ENCODE measurements at places on chromosomes 16 and 17. TPM values are rescaled to one million over a fixed set of nuclear protein-coding genes. Genes with fewer than 3 reads are reported as not detected.

DNA sequence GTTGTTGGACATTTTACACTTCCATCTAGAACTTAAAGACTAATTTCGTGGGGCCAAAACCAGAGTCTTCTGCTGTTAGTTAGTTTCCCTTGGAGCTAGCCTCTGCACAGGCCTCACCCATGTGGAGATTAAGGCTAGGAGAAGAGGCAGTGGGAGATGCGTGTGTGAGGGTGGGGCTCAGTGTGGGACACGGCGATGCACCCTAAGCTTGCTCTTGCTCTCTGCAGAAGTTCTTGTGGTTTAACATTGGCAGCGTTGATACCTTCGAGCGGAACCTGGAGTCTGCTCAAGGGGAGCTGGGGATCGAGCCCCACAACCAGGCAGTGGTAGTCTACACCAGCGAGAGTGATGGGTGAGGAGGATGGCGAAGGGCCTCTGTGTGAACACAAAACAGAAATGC, 34.0 kb downstream of the DBNDD1 start:
- DNase-seq: no peak

Gene KRT31
- total RNA-seq: 1.1 TPM

GRCh38 chr16:1124795-1125194, 28.1 kb upstream of the CACNA1H start:
- no peak for DNase-seq

- no peak for DNase-seq
These were observed 2.6 kb downstream of the SPDYE4 start for GRCh38 chr17:8755590-8756255.

Gene GRIN2A
- total RNA-seq: 146 TPM

DNA sequence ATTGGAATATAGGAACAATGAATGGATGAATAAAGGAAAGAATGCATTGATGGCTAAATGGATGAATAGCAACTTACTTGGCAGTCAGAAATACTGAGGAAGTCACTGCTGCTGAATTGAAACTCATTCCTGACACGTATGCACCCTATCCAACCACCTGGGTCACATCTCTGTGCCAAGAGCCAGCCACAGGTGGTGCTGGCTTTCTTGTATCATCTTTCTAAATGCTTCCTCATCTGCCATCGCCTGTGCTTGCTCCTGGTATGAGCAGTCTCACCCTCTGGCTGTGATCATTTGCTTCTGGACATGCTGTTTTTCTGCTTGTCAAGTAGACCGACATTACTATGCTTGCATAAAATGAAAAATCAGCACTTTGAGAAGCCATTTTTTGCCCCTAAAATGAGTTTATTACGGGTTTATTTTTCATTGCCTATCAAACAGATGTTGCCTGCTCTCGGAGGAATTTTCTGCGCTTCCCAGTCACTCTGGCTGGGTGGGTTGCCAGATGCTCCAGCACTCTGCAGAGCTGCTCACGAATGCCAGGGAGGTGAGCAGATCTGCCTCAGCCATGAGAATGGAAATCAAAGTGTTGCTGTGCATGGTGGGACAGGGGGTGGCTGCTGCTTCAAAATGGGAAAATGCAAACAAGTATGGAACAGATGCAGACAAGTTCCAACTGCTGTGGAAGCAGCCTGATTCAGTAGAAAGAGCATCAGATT, 1349.6 kb upstream of the CDH8 start:
- no peak for DNase-seq

GRCh38 chr16:81608523-81609209, 164.1 kb downstream of the CMIP start:
- DNase-seq: no peak

GRCh38 chr17:8947201-8947600, 18.3 kb downstream of the PIK3R5 start:
- DNase-seq: no peak

GRCh38 chr17:66900126-66901010, 64.1 kb upstream of the CACNG4 start:
- no peak for DNase-seq

- DNase-seq: no peak
These were observed 224.9 kb downstream of the SEC14L1 start for GRCh38 chr17:77365584-77366186.

DNA sequence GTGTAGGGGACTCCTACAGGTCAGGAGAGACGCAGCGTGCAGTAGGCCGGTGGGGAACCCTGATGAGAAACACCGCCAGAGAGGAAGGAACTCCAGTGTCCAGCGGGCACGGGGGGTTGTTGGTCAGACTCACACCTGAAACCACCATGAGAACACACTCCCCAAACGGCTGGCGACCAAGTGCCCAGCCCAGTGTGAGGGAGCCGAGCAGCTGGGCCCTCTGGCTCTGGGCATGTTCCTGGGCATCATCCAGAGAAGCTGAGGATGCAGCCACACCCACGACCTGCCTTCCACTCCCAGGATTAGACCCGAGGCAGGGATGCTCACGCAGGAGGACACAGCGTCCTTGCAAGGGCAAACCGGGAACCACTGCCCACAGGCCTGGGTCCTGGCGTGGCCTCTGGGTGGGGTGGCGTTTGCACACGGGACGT, 108.3 kb upstream of the ZNF750 start:
- peak; percentile 31 for DNase-seq

DNA sequence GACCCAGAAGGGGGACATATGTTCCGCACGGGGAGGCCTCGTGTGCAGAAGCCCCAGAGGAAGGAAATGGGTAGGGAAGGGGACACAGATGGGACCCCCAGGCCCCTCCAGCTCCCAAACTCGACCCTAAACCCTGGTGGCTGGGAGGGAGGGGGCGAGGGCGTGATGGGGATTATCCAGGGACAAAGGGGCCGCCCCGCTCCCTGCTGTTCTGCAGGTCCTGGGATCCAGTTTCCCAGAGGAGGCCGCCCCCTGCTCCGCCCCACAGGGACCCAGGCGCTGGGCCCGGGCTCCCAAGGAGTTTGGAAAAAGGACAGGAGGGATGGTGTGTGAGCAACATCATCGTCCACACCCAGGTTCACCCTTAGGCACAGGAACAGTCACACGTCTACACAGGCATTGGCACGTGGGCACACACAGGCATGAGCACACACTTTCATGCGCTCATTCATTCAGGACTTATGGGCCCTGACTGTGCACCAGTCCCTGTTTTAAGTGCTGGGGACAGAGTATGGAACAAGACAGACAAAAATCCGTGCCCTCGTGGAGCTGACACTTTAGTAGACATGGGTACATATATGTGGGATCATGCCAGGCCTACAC, 12.8 kb upstream of the FBXL19 start:
- DNase-seq: no peak

DNA sequence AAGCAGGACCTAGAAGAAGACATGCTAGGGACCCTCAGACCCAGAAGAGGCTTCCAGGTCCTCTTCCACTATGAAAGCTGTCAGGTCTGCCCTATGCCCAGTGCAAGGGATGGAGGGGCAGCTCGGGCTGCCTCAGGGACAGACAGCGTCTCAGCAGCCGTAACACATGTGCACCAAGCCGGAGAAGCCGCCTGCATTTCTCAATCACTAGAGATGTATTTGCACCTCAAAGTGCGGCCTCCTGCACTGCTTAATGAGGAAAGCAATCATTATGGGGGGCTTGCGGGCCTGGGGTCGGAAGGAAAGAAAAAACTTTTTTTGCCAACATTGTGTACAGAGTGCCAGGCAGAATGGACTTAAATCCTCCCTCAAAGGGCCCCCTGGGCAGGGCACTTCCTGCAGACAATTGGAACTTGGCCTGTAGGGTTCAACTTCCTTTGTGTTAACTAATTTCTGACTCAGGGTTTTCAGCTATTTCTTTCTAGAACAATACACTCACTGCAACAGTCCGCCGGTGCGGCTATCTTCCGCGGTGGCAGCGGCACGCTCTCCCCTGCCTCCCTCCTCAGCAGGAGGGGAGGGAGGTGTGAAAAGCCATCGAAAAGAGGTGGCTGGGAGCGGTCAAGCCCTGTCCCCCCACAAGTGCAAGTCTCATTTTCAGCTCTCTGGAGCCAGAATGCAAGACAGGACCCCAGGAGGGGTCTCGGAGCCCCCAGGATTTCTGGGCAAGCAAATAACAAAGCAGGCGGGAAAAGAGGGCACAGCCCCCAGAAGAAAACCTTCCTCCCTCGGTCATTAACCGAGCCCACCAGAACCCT, 101.2 kb downstream of the ZNF423 start:
- no peak for DNase-seq

- DNase-seq: no peak
These were observed 80.9 kb downstream of the GOSR1 start for GRCh38 chr17:30557916-30558685.

Gene DYNC1LI2
- 219 TPM for total RNA-seq

DNA sequence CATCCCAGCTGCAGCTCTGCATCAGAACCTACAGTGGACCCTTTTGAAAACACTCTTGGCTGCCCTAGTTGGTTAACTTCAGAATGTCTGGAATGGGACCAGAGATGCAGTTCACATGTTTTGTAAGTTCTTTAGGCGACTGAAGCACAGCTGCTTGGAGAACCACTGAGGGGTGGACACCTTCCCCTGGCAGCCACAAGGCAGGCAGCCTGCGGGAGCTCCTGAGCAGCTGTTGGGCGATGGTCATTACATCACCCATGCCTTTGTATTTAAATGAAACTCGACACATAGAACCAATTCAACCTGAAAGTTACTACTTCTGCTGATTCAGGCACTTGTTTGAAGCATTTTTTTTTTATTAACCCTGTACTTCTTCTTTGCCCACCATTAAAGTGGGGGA, 151.5 kb downstream of the LGALS9B start:
- no peak for DNase-seq

Gene RAMP2
- 12.4 TPM for total RNA-seq

GRCh38 chr17:34663714-34664113, 84.3 kb downstream of the TMEM132E start:
- DNase-seq: no peak

- DNase-seq: no peak
These were observed 514.9 kb upstream of the GOT2 start for GRCh38 chr16:59249011-59249410.

Gene TMEM220
- 1.5 TPM for total RNA-seq

GRCh38 chr16:85838381-85838780, 38.9 kb downstream of the COX4I1 start:
- DNase-seq: peak; percentile 38

Gene KRTAP16-1
- not detected for total RNA-seq

Gene KRT39
- not detected for total RNA-seq

GRCh38 chr16:58366247-58367031, 25.8 kb upstream of the GINS3 start:
- no peak for DNase-seq

Gene MMP28
- total RNA-seq: 8.5 TPM

Gene SPATA32
- total RNA-seq: not detected

GRCh38 chr17:3511852-3512504, 36.2 kb downstream of the ASPA start:
- no peak for DNase-seq

GRCh38 chr17:17842111-17842876, 5.5 kb upstream of the SREBF1 start:
- DNase-seq: no peak

Gene ENPP7
- not detected for total RNA-seq

- no peak for DNase-seq
These were observed 44.8 kb downstream of the TIMM22 start for GRCh38 chr17:1041746-1042145.

GRCh38 chr16:72471317-72471924, 299.5 kb upstream of the PMFBP1 start:
- DNase-seq: no peak

DNA sequence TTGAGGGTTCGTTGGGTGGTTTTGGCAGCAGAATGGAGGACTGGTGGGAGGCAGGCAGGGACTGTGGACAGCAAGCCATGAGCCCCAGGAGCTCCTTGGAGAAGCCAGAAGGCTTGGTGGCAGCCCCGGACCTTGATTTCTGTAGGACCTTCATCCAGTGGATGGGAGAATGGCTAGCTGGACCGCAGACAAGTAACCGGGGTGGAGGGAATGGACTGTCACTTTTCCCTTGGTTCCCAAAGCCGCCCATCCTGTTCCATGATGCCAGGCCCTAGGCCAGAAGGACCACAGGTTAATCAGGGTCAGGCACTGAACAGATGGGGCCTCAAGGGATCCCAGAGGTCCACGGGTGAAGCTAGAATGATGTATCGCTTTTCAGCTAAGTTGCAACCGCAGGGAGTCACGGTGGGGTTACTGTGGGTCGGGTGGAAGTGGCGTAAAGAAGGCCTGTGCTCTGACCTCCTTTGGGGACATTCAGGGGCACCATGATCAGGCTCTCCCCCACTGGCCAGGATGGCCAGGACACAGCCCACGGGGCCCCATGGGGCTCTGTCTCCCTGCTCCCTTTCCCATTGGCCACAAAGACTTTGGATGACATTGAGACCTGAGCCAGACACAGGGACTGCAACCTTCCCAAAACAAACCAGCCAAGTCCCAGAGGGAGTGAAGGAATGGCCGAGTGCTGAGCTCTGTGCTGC, 66.9 kb upstream of the MRTFB start:
- DNase-seq: no peak

Gene SDR42E2
- 0.98 TPM for total RNA-seq

Gene KRT15
- total RNA-seq: 0.81 TPM

DNA sequence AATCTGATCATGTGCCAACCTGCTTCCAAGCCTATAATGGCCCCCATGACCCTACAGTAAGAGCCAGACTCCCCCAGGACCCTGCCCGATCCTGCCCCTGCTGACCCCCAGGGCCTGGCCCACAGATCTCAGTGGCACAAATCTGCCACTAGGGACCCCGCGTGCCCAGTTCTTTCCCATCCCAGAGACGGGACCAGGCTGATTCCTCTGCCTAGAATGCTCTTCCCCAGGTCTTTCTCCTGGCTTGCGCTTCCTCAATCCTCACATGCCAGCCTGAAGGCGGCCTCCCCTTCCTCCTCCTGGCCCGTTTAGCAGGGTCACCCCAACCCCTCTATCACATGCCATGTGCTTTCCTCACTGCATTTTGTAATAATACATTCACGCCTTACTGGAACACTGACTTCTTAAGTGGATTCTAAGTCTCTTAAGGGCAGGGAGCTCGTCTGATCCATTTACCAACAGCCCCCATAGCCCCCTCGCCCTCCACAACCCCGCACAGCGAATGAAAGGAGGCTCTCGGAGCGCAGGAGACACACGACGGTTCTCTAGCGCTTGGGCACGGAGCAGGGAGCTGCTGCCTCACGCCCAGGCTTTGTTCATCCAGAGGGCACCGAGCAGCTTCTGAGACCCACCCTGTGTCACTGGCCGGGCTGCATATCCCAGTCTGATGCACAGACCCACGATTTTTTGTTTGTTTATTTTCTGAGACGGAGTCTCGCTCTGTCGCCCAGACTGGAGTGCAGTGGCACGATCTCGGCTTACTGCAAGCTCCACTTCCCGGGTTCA, 1.2 kb downstream of the TRIM65 start:
- no peak for DNase-seq

DNA sequence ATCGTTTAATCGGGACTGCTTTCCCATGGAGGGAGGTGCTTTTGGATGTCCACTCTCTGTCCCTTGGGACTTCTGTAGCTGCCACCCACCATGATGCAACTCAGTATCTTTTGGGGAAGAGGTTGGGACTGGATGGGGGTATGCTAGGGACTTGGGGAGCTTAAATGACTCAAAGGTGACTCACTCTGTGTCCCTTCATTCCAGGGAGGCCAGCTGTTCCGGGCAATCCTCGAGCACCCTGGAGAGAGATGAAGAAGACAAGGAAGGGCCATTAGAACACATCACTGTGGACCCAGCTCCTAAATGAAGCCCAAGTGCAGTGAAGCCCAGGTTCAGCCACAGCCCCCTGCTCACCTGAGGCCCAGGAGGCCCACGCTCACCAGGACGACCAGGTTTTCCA, 4.6 kb downstream of the COL1A1 start:
- no peak for DNase-seq

Gene MARVELD3
- not detected for total RNA-seq

Gene FOXN1
- not detected for total RNA-seq

Gene TMEM132E
- 8.8 TPM for total RNA-seq

Gene CLEC10A
- total RNA-seq: not detected

Gene ZFPM1
- 9.5 TPM for total RNA-seq
